ENCODE measurements at places on chromosomes 5 and 9.

GRCh38 chr5:110809006-110809405, 70.2 kb downstream of the SLC25A46 start:
- DNase-seq = no peak

GRCh38 chr9:89770531-89771174, 165.8 kb downstream of the GADD45G start:
- DNase-seq = no peak

- DNase-seq = no peak
These were observed 76.4 kb downstream of the NTNG2 start for GRCh38 chr9:132238026-132238972.

- peak; percentile 39 for DNase-seq
These were observed 17.6 kb downstream of the TSTD2 start for GRCh38 chr9:97615439-97616072.

GRCh38 chr5:175384724-175385552, 59.0 kb downstream of the DRD1 start:
- no peak for DNase-seq

DNA sequence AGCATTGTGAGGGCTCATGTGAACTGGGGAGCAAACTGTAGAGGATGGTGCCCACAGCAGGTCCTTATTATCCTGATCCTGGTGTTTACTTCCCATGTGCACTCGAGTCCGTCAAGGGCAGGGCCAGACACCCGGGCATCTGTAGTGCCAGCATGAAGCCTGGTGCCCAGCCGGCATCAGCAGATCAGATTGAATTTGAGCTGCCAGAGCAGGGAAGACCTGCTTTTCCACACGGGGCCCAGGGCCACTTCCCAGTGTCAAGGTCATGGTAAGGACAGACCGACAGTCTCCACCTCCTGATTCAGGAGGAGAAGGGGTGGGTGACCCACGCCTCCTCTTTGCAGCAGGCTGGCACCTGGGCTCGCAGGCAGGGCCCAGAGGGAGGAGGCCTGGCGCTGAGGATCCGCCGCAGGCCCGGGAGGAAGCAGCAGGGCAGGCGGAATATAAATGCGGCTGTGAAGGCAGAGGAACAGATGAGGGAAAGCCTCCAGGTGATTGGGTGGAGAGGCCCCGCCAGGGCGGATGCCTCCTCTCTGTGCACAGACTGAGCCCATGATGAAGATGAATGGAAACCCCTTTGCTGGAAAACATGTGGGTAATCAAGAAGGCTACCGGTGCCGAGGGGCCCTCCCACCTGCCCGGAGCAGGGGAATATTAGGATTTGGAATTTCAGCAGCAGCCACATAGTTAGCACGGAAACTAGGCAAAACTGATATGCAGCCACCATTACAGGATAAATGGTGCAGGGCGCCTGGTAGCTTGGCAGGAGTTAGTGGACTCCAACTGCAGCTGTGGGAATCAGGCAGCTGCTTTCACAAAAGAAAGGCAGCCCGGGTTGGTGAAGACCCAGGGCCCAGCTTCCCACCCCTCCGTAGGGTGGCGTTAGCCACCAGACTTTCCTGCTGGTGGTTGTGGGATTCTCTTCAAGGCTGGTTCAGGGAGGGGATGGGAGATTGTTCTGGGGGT, 114.9 kb downstream of the GAPVD1 start:
- no peak for DNase-seq

DNA sequence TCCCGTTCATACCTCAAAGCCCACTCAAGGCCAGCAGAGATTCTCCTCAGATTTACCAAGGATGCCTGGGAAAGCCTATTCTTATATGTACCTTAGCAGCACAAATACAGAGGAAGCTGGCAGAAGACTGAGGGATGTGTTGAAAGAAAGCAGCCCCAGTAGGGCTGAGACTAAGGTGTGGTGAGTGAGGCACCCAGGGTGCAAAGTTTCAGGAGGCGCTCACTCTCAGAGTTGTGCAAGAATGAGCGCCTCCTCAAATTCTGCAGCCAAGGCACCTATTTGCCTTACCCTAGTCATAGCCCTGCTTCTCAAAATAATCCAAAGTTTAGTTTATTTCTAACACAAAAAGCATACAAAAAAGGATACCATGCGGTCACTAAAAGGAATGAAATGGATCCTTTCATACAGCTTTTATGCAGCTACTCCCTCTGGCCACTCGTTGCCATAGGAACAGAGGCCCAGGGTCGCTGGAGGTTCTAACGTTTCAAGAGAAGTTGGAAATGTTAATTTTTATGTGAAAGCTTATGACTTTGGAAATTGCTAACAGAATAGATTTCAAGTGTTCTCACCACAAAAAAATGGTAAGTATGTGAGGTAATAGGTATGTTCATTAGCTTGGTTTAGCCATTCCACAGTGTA, 79.7 kb upstream of the SMIM23 start:
- no peak for DNase-seq
